ENCODE measurements at places on chromosomes 12 and 14. TPM values are rescaled to one million over a fixed set of nuclear protein-coding genes. Genes with fewer than 3 reads are reported as not detected.
A peak's percentile ranks its signal among the peaks of the same experiment; 100 is the strongest.

DNA sequence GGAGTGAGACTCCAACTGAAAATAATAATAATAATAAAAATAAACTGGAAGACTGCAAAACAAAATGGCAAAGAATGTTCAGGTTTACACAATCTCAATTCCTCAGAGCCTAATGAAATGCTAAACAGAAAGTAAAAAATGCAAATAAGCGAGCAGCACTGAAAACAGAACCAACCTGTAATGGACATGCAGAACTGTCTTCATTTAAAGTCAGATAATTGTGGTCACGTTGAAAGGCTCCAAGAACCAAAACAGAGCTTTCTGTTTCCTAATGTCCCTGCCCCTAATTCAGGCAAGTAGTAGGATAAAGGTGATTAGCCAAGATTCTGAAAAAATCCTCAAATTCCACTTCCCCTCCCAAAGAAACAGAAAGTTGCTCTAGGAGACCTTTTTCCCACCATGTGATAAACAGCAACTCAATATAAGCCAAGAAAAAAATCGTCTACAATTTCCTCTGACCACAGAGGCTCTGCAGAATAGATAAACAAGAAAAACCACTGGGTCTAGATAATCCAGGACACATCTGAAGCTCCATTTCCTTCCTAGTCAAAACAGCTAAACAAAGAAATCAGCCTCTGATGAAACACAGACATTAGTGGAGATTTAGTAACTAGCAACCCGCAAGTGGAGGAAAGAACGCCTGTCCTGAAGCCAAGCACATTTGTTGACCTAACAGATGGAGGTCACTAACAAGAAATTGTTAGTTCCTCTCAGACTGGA, 3.0 kb downstream of the MIS18BP1 start:
- peaks cover 18% of the 10 kb centered on the region for H3K4me1 ChIP-seq
- H3K36me3 ChIP-seq, result no peaks in the 10 kb centered on the region
- H3K27ac ChIP-seq, result peak overlapping the region; percentile 29
- DNase-seq, result peak; percentile 95
- no peak overlapping the region for H3K4me3 ChIP-seq

DNA sequence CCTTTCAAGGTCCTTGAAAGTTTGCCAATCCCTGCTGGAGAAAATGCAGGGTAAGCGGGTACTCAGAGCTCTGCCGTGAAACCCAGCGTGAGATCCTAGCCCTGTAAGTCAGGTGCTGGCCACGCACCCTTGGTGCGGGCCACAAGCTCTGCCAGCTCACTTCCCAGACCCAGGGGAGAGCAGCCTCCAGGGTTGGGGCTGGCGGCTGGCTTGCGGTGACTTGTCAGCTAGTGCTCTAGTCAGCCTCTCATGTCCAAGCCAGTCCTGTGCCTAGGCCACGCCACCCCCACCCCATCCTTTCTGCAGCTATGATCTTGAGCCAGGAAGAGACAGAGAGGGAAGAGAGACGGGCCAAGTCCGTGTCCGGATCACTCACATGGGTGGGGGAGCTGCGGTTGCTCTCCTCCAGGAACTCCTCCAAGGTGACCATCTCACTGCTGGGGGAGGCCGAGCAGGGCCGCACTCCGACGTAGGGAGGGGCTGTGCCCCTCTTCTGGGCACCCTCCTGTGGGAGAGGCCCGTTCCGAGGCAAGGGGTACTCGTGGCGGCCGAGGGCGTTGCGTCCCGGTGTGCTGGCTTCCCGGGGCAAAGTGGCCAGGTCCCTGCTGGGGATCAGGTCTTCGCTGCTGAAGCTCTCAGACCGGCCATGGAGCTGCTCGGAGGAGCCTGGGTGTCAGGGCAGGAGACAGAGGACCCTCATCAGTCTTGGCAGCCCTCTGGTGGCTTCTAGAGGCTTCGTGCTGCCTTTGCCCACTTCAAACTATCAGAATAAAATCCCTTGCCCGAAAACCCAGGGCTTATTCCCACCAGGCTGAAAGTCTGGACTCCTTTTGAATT, 33.3 kb upstream of the GPR68 start:
- H3K4me1 ChIP-seq, result no peaks in the 10 kb centered on the region
- H3K4me3 ChIP-seq, result no peak overlapping the region
- no peaks in the 10 kb centered on the region for H3K36me3 ChIP-seq

Gene FAM90A1
- 0.18 TPM for total RNA-seq

Gene NOVA1
- 11.1 TPM for total RNA-seq

All from cardiac muscle cell (in vitro differentiated cells and primary cell).